Muscle of leg (tissue), 16 donors: ENCODE measurements at places on chromosomes 16 and 17.

DNA sequence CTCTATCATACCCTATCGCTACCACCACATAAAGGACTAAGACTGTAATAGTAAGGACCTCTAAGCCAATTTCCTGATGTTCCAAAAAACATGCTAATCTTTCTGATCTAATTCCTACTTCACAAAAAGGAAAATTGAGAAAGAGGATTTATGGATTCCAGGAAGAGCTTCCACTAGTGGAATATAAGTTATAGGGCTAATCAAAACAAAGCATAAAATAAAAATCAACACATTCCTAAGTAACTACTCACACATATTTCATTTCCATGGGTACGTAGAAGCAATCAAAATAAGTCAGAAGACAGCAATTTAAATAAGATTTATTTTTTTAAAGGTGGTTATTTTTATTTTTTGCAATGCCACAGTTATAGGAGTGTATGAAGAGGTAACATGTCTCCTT, 12.4 kb downstream of the CCDC43 start:
- no peak for DNase-seq

DNA sequence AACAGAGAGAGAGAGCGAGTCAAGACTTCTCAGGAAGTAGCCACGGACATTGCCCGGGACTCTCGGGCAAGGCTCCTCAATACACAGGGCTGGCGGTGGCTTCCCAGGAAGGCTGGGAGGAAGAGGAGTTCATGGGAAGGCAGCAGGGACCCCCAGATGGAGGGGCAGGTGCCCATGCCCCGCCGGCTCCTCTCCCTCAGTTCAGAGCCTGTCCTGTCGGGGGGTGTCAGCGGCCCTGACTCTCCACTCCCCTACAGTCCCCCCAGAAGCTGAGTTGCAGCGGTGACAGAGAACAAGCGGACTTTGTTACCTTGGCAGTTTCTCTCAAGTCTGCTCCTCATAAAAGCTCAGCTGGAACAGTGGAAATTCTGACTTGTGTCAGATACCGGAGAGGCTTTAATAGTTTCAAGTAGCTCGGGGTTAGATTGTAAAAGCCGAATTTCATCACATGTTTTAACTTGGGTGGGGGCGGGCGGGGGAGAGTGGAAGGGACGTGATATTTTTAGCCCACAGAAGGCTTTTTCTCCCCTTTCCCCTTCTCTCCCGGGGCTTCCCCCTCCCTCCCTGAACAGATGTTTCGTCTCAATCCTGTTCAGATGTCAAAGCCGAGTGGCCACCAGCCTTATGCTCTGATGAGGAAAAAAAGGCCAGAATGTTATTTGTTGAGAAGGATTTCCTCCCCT, 65.2 kb downstream of the NKD1 start:
- peak; percentile 95 for DNase-seq

DNA sequence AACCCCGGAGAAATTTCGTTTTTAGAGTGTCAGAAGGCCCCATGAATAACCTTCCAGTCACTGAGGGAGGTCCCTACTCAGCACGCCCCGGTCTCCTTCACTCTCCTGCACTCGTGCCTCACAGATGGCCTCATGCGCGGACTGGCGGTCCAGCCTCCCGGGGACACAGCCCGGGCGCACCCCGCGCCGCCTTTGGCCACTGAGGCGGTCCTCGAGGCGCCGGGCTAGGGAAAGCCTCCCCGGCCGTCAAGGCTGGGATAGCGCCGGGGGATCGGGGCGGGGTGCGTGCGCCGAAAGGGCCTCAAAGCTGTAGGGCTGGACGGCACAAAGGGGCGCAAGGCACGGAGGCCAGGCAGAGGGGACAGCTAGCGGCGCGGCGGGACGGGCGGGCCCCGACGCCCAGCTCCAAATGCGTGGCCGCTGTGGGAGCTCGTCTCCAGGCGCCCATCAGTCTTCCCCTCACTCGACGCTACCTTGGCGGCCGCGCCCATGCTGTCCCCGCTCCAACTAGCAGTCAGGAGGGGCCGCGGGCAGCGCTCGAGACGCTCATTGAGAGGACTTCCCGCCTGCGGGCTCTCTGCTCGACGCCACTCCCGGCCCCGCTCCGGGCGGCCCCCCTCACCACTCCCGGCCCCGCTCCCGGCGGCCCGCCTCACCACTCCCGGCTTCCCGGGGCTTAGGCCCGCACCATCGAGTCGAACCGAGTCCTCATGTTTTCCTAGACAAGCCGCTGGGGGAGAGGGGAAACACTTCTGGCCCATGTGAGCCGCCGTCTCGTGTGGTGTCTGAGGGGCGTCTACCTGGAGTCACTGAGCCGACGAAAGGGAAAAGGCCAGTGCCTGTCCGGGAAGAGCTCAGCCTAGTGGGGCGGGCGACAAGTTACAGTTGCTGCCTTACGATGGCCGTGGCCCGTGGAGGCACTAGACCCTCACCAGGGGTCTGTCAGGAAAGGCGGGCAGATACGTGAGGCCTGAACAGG, at the start of gene USP6:
Gene USP6 (plus strand): TSS at position 360 of the 979 bp plus-strand sequence. CDS start 14,336 bp downstream, outside the sequence.
- DNase-seq, result peak; percentile 41

GRCh38 chr16:75433732-75434413, 570 bp upstream of the CFDP1 start:
- DNase-seq, result peak; percentile 95

DNA sequence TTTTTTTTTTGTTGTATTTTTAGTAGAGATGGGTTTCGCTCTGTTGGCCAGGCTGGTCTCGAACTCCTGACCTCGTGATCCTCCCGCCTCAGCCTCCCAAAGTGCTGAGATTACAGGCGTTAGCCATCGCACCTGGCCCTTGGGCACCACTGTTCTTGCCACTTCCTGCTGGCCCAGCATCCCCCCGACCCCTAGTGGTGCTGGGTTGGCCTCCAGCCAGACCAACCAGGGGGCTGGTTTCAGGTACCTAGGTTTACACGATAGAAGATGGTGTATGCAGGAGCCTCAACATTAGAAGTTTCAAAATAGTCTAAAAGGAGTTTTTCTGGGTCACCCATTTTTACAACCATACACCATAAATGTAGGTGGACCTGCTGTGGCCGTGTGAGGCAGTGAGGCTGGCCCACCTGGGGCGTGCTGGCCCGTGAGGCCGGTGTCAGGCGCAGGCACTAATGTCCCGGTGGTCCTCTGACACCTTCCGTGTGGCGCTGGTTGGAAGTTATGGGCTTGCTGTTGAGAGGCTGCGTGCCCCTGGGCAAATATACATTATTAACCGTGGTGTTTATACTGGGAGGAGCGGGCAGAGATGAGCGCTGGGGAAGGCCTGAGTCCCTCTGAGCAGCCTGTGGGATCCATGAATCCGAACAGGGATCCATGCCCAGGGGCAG, 43.5 kb downstream of the CFAP20 start:
- DNase-seq, result no peak

- DNase-seq, result no peak
These were observed 821.5 kb downstream of the CDH8 start for GRCh38 chr16:61214780-61215179.

DNA sequence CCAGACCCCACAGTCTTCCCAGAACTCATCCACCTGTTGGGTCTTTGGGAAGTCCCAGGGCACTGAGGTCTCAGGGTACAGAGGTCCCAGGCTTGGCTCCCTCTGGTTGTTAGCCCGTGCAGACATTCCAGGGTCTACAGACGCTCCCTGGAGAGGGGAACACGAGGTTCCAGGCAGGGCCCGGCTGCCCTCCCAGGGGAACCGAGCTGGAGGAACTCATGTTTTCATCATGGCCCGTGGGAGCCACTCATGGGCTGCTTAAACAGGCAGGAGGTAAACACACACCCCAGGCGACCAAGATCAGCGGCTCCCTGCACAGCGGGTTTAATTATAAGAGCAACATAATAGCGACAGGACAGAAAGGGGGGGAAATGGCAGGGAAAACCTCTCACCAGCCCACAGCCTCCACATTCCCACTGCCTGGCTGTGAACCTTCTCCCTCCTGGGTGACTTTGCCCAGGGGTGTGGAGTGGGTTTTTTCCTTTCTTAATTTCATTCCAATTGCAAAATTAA, 36.5 kb downstream of the TRARG1 start:
- no peak for DNase-seq

DNA sequence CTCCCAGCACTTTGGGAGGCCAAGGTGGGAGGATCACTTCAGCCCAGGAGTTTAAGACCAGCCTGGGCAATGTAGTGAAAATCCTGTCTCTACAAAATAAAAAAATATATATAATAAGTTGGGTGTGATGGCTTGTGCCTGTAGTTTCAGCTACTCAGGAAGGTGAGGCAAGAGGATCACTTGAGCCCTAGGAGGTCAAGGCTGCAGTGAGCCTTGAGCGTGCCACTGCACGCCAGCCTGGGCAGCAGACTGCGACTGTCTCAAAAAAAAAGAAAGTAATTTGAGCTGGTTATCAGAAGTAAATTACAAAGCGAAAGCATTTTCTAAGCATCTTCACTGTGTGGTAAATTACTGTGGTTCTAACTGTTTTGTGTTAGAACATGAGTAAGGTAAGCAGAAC, 66.2 kb downstream of the NQO1 start:
- no peak for DNase-seq

DNA sequence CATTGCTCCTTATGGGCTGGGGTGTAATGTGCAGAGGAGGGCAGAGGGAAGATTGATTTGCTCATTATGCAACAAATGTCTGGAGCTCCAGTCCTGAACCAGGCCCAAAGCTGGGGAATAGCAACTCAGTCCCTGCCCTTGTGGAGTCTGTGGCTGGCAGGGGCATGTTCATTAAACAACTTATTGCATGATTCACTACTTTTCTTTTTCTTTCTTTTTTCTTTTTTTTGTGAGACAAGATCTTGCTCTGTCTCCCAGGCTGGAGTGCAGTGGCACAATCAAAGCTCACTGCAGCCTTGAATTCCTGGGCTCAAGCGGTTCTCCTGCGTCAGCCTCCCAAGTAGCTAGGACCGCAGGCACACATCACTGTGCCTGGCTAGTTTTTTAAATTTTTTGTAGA, 23.1 kb downstream of the MSI2 start:
- no peak for DNase-seq

GRCh38 chr16:28990375-28991040, 5.7 kb downstream of the LAT start:
- no peak for DNase-seq

DNA sequence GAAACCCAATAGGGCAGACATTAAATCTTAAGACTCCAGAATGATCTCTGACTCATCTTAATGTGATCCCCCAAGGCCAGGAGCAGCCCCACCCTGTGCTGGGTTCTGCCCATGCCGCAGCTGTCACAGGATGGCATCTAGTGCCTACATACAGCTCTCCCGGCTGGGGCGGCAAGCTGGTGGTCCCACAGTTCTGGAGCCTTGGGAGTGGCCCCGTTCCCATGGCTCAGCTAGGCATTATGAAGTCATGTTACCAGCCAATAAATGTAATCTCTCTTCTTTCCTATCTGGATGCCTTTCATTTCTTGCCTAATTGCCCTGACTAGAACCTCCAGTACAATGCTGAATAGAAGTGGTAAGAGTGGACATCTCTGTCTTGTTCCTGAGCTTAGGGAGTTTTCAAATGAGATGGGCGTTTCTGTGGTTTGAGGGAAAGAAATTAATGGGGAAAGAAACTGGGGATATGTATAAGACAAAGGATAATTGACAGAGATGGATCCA, 95.7 kb upstream of the DNAH17 start:
- peak; percentile 54 for DNase-seq

GRCh38 chr17:82788206-82789001, 36.5 kb downstream of the TBCD start:
- DNase-seq, result no peak

- peak; percentile 99 for DNase-seq
These were observed 33.6 kb downstream of the ELAC2 start for GRCh38 chr17:12983991-12984884.

- no peak for DNase-seq
These were observed 8.6 kb downstream of the KRTAP29-1 start for GRCh38 chr17:41294016-41294415.

GRCh38 chr17:45218895-45219661, 2.6 kb upstream of the FMNL1 start:
- DNase-seq, result peak; percentile 94

GRCh38 chr17:61261001-61261637, 138.5 kb upstream of the TBX2 start:
- DNase-seq, result no peak

DNA sequence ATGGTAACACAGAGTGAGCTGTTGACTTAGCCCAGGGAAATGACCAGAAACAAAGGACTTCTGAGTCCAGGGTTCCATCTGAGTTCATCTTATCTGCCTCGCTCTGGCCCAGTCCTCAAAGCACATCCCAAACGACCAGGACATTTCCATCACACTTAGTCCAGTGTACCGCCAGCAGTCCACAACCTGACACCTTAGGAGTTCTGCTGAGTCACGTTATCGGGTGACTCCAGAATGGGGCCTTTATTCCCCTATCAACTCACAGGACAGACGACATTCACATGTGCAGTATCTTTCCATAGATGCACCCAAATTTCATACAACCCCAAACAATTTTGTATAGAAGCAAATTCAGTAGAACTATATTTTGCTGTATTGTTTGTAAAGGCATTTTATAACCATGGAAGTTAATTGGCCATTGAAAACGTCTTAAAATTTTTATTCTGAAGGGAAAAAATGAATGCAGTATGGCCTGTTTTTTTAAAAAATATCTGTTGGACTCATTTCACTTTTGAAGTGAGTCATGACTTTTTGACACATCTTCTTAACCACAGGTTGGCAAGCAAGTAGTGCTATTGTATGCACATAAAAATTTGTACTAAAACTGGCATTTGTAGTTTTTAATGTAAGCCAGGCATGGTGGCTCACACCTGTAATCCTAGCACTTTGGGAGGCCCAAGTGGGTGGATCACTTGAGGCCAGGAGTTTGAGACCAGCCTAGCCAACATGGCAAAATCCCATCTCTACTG, 46.3 kb downstream of the ZNF18 start:
- no peak for DNase-seq

DNA sequence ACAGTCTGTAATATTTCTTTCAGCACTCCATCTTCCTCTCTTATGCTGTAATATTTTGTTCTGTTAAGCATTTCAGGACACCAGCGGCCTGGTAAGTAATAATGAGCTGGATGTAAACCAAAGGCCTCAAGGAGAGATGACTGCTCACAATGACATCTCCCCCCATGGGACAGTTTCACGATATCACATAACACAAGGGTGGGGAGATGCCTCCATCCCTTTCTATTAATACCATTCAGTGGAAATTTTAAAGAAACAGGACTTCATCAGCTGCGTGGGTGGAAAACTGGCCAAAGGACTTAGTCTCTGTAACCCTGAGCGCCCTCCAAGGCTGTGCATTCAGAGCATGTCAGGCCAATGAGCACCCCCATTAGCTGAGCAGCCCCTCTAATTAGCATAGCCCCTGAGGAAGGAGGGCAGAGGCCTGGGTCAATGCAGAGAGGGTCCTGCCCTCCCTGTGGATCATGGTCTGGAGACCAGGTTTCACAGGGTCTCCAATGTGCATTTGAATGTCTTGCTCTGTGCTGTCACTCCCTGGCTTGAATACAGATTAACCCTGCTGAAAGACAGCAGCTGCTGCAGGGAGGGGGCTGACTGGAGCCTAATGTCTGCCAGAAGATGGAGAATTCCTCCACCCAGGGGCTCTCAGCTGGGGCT, 156.4 kb downstream of the HS3ST2 start:
- peak; percentile 31 for DNase-seq

- DNase-seq, result peak; percentile 50
These were observed 934.6 kb upstream of the CDH8 start for GRCh38 chr16:62970851-62971250.
